Right ventricle myocardium superior (tissue), 1 donor: ENCODE measurements at places on chromosomes 11 and 22. TPM values are rescaled to one million over a fixed set of nuclear protein-coding genes. Genes with fewer than 3 reads are reported as not detected.

- no peak for DNase-seq
Measured at GRCh38 chr11:86641537-86642261, 30.7 kb downstream of the ME3 start.

Gene ARHGAP8
- total RNA-seq = not detected

Gene SCGB1A1
- total RNA-seq = not detected

DNA sequence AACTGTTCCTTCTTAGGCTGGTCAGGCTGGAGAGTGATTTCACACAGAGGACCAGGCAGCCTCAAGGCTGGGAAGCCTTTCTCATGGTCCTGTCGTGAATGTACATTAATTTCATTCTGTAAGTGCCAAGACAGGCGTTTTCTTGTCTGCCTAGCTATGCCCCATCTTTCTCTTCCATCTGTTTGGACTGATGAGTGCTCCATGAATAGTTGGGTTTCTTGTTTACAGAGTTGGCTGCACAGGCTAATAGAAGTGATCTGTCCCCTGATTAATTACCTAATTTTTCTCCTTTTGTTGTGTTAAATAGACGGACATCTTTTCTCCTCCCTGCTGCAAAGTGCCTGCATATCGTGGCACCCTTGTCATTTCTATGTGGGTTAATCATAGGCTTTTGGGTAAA is 135.8 kb upstream of the NARS2 start:
- no peak for DNase-seq

DNA sequence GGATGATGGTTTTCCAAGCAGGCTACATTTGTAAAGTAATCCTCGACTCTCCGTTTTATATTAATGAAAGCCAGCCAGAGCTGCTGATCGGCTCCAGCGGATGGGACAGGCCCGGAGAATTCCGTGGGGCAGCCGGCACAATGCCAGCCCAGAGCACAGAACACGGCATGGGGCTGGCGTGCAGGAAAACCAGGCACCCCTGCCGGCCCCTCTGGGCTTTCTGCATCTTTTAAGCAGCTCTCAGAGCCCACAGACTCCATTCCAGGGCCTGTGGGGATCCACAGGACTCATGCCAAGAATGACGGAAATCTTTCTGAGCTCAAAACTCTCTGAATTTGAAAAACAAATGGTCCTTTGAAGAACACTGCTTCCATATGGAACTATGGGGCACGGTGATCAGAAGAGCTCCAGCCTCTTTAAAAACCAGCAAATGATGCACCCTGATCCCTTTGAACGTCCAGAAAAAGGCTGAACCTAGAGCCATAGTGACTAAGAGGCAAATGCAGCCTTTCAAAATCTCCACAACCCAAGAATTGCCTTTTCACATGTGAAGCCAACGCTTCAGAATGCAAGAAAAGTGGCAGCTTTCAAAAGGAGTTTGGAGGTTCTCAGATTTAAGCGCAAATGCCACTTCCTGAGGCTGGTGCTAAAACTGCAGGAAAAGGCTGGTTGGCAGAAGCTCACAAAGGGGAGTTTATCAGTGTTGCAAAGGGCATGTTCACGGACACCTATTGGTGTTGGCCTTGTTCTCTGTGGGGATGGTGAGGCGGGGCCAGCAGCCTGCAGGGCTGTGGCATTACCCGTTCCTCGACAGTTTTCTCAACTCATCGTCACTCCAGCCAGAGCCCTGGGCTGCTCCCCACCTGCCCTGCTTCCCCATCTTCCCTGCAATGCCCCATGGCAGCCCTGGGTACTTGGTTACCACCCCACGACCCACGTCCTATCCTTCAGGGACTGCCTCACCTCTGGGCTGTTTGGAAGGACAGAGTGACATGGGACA is 212.5 kb downstream of the CTTN start:
- no peak for DNase-seq

Gene EIF3F
- total RNA-seq = 137 TPM

GRCh38 chr22:47647720-47648119 is 885.3 kb downstream of the TBC1D22A start:
- no peak for DNase-seq

GRCh38 chr11:74123008-74123448 is 47.8 kb downstream of the C2CD3 start:
- no peak for DNase-seq

Gene BLID
- 0.35 TPM for total RNA-seq

GRCh38 chr22:28548406-28548805 is 131.2 kb downstream of the TTC28 start:
- DNase-seq = no peak

Gene APOBEC3C
- 24.9 TPM for total RNA-seq

DNA sequence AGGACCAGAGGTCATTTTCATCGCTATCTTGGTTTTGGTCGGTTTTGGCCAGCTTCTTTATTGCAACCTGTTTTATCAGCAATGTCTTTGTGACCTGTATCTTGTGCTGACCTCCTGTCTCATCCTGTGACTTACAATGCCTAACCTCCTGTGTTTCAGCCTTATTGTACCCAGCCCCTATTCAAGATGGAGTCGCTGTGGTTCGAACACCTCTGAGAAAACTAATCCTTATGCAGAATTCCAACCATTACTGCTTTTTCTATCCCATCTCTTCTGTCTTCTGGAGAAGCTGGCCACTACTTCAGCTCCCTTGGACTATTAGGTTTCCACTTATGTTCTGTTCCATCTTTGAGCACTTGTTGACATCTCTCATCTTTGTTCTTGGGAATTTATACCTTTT is 62.6 kb downstream of the METTL15 start:
- no peak for DNase-seq

Gene GAL3ST3
- total RNA-seq = 0.73 TPM

- DNase-seq = no peak
Measured at GRCh38 chr11:16956538-16957153, 57.6 kb downstream of the PLEKHA7 start.

Gene PKNOX2
- 5.8 TPM for total RNA-seq
